ENCODE measurements at places on chromosomes 5 and 9.
A peak's percentile ranks its signal among the peaks of the same experiment; 100 is the strongest.

DNA sequence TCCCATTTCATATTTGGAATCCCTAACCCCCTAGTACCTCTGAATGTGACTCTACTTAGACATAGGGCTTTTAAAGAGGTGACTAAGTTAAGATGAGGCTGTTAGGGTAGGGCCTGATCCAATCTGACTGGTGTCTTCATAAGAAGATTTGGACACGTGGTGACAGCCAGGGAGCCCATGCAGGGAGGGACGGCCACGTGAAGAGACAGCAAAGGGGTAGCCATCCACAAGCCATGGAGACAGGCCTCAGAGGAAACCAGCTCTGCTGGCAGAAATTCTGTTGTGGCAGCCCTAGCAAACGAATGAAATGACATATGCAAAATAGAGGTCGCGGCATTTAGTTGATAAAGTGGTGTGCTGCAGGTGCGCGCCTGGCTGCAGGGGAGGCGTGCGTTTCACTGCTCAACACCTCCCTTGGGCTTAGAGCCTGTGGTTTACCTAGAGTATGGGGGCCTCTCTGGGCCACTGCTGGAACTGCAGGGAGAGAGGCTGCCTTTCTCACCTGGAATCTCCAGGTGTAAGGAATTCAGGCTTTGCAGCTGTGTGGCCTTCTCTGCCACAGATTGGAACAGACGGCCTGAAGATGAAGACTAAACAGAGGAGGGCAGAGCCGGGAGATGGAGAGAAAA lies 7.1 kb upstream of the AFAP1L1 start:
- DNase-seq: peak; percentile 48

- no peak for DNase-seq
Measured at GRCh38 chr5:154516475-154516874, 38.4 kb upstream of the HAND1 start.

DNA sequence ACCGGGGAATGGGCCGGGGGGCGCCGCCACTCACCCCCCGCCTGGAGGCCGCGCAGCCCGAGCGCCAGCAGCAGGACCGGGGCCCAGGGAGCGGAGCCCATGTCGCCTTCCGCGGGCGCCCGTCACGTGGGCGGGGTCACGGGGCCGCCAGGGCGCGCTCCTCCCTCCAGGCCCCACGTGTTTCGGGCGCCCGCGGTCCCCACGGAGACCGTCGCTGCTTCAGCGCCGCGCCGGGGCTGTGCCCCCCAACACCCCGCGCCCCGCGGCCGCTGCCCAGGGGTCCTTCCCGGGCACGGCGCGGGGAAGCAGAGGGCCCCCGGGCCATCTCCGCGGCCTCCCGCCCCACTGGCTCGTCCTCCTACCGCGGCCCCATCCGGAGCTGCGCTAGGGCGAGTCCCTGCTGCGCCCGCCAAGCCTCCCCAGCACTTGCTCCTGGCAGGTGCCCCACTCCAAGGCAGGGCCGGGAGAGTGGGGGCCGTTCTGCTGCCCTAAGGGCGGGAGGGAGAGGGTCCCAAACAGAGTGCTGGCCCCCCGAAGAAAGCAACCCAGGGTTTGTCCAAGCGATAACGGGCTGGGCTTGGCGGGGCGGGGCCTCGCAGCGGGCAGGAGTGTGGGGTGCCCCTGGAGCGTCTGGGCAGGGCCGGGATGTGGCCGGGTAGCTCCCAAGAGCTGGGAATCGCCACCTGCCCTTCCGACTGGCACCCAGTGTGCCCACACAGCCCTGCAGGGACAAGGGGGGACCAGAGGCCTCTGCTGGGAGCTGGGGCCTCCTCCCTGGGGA lies at the start of gene DPP7:
DPP7 (minus strand) TSS at position 121 of the 781 bp plus-strand sequence; CDS start at position 101, 20 bp downstream.
- DNase-seq: no peak

DNA sequence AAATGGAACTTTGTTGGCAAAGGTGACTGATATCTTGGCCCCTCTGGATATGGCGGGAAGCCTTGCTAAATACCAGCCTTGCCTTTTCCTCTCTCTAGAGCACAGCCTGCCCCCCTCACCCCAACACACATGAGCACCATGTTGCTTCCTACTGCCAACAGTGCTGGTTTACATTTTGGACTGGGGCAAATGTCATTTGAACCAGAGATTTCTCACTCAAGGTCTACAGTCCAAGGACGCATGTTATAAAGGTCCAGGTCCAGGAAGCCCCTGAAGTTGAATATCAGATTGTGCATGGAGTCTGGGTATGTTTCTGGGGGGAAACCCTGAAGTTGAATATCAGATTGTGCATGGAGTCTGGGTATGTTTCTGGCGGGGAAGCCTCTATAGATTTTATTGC lies 19.9 kb downstream of the NEURL1B start:
- DNase-seq: no peak

DNA sequence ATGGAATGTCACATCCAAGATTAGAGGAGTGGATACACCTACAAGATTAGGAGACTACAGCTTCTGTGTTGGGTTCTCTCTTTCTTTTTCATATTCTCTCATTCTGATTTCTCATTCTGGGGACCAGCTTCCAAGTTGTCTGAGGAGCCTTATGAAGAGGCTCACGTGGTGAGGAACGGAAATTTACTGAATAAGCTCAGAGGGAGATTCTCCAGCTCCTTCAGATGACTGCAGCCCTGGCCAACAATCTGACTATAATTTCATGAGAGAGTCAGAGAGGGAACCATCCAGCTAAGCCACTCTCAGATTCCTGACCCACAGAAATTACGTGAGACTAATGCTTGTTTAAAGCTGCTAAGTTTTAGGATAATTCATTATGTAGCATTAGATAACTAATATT lies 27.1 kb upstream of the TENT2 start:
- no peak for DNase-seq

DNA sequence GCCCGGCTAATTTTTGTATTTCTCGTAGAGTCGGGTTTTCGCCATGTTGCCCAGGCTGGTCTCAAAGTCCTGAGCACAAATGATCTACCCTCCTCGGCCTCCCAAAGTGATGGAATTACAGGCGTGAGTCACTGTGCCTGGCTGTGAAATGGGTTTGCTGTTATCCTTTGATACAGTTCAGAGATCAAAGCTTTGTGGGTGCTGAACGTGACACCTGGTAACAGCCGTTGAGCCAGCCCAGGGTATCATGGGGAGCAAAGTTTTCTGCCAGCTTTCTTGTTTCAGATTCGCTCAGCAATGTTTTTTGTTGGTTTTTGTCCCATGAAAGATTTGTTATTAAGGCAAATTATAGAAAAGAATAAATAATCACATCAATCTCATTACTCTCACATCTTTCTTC lies 68.9 kb upstream of the LPAR1 start:
- DNase-seq: no peak

DNA sequence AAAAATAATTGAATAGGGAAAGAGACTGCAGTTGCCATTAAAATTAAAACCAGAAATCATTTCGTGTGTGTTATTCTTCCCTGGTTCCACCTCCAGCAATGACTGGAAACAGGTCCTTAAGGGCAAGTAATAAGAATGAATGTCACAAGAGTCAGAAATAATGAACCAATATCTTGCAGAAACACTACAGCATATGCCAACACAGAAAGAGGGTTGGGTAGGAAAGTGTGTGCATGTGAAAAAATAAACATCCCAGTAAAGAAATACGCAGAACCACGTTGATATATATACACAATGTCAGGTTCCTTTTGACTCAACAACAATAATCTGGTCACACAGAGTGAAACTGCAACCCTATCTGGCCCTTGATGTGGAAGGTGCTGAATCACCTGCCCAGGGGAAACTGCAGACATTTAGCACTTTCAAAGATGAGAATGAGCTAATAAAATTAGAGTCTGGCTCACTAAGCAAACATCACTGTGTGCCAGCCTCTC lies 15.0 kb downstream of the HMHB1 start:
- no peak for DNase-seq

DNA sequence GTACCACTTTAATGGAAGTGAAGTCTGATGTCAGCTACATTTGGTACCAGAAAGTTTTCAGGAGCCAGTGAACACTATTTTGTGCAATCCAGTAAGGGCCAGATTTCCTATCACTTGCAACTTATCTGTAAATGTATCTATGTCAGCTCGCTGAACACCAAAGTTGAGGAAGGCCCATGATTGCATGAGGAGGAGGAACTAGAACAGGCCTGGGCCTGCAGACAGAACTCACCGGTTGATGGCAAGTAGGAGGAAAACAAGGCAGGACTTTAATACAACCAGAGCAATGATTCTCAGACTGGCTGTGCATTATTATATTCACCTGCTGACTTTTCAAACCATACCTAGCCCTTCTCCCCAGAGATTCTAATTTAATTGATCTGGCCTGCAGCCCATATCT lies 540.2 kb downstream of the CETN3 start:
- DNase-seq: no peak

DNA sequence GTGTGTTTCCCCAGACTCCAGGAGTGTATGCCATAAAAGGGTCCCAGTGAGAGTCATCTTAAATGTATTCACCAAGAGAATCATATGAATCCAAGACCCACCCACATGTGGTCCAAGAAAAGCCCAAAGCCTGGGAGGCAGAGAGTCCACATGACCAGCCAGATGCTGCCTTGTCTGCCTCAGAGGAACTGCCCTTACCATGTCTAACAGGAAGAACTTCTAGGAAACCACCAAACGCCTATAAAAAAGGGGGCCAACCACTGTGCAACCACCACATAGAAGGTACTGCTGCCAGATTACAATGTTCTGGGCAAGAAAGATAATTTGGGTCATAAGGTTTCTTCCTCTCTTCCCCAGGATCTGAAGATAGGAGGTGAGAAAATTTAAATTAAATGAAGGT lies 129.8 kb upstream of the SLC24A2 start:
- DNase-seq: no peak

DNA sequence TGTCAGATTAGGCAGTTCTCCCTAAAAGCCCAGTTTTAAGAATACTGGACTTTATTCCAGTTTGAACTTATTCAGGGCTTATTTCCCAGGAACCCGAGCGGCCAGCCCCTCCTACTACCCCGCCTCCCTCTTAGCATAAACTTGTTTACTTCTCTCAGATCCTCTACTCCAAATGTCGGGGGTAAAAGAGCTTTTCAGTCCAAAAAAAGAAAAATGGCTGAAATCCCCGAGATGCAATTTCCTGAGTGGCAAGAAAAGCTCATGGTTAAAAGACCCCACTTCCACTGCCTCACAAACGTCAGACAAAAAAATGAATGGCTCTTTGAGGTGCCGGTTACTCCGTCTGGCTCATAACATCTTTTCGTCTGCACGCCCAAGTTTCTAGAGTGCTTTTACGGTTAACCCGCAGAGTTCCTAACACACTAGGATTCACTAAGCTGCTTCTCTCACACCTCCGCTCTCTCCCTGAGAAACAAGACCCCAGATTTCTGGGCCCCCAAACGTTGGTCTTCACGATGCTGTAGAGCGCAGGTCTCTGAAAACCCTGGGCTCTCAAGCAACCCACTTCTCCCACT lies 402 bp downstream of the BRD8 start:
- no peak for DNase-seq

DNA sequence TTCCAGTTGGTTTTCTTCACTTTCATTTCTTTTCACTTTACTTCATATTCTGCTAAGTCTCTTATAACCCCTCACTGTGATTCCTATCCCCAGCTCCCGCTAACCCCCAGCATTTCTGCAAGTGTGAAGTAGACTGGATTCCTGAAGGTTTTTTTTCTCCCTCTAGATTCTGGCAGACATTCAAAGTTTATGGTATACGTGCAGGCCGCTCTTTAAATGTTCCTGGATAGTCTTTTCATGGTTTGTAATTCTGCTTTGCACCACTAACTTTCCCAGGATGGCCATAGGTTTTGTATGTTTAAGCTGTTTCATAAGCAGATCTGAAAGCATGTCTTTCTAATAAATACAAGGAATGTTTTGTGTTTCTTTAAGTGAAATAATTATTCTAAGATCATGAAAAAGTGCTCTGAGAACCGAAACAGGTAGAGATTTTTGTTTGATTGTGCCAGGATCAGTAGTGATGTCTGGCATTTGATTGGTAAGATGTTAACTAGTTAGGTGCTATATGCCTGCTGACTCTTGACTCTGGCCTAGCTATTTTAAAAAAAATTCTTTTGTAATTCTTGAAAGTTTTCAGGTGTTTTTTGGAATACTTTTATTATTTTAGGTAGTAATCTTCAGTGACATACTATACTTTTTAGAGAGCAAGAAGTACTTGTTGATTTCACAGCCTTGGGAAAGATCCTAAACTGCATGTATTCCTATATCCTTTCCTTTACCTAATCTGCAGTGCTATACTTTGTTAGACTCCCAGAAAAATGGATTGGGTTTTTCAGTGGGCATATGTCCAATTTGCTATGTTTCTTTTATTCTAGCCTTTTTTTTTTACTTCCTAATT lies 29.7 kb downstream of the CNOT6 start:
- no peak for DNase-seq

- DNase-seq: no peak
Measured at GRCh38 chr5:35487233-35488025, 130.2 kb upstream of the SPEF2 start.

DNA sequence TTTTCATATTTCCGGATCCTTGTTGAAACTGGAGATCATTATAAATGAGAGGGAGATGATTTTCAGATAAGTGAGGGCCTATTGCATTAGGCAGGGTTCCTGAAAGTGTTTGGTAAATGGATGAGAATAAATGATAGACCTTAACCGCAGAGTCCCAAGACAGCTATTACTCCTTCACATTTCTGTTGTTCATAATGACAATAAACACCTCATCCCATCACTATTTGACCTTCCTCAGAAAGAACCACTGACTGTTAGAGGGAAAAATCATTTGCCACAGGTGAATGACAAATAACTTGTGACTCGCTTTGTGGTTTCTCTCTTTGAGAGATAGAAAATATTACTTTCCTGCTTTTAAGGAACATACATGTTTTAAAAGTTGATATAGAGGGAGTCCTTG lies 47.3 kb upstream of the TRMT10B start:
- no peak for DNase-seq

- DNase-seq: peak; percentile 12
Measured at GRCh38 chr5:147098233-147098790, 136.5 kb upstream of the STK32A start.

DNA sequence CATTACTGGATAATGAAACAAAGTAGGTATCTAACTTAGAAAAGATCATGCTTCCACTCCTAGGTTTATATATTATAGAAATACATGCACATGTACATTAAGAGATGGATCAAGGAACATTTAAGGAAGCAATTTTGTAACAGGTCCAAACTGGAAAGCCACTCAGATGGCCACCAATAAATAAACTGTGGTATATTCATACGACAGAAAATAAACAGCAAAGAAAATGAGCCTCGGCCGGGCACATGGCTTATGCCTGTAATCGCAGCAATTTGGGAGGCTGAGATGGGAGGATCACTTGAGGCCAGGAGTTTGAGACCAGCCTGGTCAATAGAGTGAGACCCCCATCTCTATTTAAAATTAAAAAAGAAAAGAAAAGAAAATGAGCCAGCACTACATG lies 25.6 kb downstream of the CEMIP2 start:
- DNase-seq: no peak

- no peak for DNase-seq
Measured at GRCh38 chr9:19913151-19913550, 124.3 kb upstream of the SLC24A2 start.
